ENCODE measurements at places on chromosomes 5 and 9.
A peak's percentile ranks its signal among the peaks of the same experiment; 100 is the strongest.

GRCh38 chr9:90033028-90033650 is 428.3 kb downstream of the GADD45G start:
- DNase-seq: no peak

GRCh38 chr5:11611011-11611410 is 293.2 kb downstream of the CTNND2 start:
- no peak for DNase-seq

DNA sequence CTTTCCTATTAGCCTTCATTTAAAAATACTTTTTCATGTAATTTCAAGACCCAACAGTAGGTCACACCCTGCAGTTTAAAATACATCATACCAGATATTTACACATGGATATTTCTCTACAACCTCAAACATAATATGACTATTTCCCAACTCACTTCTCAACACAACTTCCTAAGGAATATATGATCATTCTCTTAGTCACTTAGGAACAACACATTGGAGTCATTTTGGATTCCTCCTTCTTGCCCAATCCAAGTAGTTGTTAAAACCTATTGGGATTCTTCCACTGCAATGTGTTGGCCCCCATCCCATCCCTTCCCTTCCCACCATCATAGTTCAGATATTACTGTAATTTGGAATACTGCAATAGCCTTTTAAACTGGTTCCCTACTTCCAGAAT is 145.5 kb downstream of the DCP2 start:
- DNase-seq: no peak

GRCh38 chr5:60851626-60852025 is 7.6 kb upstream of the ELOVL7 start:
- no peak for DNase-seq

DNA sequence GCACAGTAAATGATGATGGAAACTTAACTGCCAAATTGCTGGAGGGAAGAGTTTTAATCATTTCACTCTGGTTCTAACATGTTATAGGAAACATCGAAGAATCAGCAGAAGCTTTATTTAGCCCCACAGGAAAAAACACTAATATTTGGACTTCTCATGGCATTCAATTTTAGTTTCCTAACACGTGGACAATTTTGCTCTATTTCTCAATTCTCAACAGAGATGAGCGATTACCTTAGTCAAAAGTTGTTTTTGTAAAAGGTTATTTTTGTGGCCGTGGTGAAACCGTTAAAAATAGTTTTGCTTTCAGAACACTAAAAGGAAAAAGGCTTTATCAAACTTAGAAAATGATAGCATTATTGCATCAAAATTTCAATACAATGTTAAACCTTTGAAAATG is 235.2 kb downstream of the PLK2 start:
- no peak for DNase-seq

DNA sequence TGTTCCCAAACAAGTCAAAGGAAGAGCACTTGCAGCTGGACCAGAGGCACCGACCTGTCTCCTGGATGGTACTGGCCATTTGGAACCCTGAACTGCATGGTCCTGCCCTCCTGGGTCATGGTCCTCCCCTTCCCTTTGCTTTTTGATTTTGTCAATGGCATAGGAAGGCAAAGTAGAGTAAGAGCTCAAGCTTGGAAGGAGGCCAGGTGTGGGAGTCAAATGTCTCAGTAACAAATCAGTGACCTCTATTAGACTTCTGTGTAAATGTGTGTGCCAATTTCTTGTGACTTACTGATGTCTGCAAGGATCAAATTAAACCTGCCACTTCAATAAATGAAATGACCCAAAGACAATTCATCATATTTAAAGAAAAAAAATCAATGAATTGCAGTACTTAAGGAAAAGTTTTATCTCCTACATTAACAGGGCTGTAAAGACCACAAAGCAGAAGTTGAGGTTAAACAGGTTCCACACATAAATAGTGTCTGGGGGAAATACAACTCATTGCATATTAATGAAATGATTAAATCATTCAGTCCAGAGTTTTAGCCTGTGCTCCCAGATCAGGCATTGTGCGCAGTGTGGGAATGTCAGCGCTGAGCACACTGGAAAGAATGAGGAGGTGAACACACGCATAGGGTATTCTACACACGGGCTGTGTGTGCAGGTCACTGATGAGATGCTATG is 32.7 kb downstream of the OSMR start:
- no peak for DNase-seq

- DNase-seq: no peak
These were observed 65.0 kb downstream of the PTBP3 start for GRCh38 chr9:112268413-112268812.

GRCh38 chr5:128673970-128674369 is 135.9 kb upstream of the FBN2 start:
- DNase-seq: peak; percentile 8

DNA sequence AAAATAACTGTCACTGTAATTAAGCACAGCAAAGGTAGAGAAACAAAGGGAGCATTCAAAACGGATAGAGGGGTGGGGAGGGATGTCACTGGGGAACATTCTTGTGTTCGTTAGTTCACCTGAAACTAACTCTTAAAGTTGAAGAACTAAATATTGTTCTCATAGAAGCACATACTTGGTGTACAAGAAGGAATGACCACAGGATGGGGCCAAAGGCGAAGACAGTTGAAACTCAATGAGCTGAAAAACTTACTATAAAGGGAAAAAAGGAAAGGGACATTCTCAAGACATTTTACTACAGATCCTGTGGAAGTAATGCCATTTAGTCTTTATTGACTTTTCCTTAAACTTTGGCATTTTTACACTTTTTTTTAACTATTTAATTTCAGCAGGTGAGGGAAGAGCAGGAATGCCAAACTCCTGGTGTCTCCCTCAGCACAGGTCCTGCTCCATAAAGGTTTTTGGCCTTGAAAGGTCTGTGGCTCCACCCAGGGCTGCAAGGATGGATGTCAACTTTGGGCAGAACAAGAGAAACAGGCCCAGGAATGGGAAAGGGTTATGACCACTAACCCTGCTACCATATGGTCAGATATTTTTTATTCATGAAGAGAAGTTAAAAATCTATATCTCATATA is 197.6 kb upstream of the RASA1 start:
- no peak for DNase-seq

DNA sequence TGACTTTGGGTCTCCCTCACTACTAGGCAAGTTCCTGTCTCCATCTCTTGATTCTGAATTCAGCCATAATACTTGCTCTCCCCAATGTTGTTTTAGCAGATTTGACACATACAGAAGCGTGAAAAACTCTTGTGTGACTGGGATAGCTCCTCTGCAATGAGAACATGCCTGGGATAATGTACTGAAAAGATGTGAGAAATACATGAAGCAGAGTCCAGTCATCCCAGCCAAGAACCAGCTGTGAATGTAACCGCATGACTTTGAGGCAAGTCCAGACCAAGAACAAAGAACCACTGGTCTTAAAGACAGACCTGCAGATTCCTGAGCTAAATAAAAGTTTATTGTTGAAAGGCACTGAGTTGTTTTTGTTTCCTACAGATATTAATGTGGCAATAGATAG is 135.0 kb downstream of the NMUR2 start:
- no peak for DNase-seq

- no peak for DNase-seq
These were observed 53.0 kb downstream of the TEK start for GRCh38 chr9:27162045-27162444.

DNA sequence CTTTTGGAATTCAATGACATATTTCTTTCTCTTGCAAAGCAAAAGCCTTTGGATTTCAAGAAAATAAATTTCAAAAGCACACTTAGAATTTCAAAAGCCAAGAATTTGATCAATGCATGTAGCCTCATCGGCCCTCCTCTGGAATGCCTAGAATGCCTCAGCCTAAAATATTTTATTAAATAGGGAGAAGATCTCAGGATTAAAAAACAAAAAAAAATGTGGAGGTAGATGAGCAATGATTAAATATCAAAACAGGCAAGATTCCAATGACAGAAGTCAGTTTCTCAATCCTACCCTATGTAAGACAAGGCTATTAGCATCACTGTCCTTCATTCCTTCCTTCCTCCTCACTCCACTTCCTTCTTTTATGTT is 169.0 kb downstream of the CDH6 start:
- DNase-seq: no peak

GRCh38 chr5:115396081-115396480 is 99.6 kb upstream of the CCDC112 start:
- no peak for DNase-seq

DNA sequence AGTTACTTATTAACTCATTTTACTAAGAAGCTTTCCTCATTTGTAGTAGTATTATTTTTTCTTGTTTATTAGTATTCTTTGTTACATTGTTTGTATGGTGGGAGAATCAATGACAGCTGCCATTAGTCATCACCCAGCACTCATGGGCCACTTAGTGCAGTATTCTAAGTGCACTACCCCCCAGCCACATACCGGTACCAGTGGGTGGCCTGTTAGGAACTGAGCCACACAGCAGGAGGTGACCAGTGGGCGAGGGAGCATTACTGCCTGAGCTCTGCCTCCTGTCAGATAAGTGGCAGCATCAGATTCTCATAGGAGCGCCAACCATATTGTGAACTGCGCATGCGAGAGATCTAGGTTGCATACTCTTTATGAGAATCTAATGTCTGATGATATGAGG is 24.2 kb upstream of the CAMLG start:
- peak; percentile 23 for DNase-seq

DNA sequence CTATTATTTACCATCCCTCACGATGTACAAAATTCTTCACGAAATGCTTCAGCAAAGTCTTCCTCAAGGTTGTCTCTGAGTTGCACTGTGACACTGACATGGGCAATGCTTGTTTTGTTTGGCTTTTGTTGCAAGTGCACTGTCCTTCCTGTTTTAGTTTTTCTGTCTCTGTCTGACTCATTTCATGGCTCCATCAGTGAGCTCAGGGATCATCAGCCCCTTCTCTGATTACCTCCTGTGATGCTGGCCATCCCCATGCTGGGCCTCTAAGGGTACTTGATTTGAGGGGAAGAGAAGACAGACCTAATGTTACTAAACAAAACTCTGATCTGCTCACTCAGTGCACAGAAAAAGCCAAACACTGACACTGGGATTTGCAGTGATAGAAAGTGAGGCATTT is 37.6 kb upstream of the STX17 start:
- no peak for DNase-seq

Data from H7 (cell line).